ENCODE measurements at places on chromosomes 1 and 21.

- DNase-seq: no peak
Observed at GRCh38 chr1:205593532-205593931, 38.3 kb downstream of the ELK4 start.

- DNase-seq: no peak
Observed at GRCh38 chr1:93865253-93865652, 13.8 kb downstream of the DNTTIP2 start.

DNA sequence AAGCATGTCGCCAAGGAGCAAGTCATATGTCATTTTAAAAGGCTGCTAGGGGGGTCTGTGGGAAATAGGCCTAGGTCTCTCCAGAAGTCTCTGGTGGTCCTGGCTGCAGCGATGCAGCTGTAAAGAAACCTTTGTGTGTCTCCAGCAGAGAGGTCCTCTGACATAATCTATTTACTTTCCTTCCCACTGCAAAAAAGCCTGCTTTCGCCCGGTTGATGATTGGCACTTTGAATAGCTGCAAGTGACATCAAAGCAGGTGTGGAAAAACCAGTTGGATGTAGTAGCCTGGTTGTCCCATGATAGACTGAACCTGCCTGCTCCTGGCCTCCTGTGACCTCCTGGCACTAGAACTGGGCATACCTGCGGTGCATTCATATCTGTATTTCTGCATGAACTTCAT is 13.8 kb downstream of the RASSF5 start:
- DNase-seq: no peak

- no peak for DNase-seq
Observed at GRCh38 chr1:171424494-171424893, 60.8 kb upstream of the PRRC2C start.

- peak; percentile 79 for DNase-seq
Observed at GRCh38 chr1:229860926-229861325, 206.1 kb upstream of the GALNT2 start.

DNA sequence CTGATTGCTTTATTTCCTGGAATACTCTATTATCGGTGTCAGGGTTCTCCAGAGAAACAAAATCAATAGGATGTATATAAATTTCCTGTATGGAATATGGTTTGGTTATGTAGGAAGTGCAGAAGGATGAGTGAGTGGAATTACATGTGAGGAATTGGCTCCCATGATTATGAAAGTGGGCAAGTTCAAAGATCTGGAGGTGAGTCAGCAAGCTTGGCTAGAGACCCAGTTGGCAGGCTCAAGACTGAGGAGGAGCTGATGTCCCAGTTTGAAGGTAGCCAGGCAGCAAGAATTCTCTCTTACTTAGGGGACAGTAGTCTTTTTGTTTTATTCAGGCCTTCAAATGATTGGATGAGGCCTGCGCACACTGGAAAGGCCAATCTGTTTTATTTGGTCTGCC is 57.5 kb downstream of the MAP3K7CL start:
- peak; percentile 74 for DNase-seq

- peak; percentile 0 for DNase-seq
Observed at GRCh38 chr1:76035053-76035452, 39.5 kb upstream of the ST6GALNAC3 start.

Data from LHCN-M2 (cell line).